ENCODE measurements at places on chromosomes 2 and 18.

DNA sequence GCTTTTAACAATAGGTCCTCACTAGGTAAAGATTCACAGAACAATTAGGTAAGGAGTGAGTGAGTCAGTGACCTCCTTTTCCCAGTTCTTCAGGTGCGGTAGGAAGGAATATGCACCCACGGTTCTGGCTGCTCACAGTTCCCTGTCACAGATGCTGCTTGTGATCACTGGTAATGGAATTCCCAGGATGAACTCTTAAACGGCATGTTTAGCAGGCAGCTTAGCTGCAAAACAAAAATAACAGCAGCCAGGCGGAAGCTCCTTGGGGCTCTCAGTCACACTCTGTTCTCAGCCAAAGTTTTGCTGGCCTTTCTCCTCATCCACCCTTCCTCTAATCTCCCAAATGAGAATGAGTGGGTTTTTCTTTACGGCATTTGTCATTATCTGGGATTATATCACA is 274.5 kb downstream of the MYT1L start:
- no peak for DNase-seq

DNA sequence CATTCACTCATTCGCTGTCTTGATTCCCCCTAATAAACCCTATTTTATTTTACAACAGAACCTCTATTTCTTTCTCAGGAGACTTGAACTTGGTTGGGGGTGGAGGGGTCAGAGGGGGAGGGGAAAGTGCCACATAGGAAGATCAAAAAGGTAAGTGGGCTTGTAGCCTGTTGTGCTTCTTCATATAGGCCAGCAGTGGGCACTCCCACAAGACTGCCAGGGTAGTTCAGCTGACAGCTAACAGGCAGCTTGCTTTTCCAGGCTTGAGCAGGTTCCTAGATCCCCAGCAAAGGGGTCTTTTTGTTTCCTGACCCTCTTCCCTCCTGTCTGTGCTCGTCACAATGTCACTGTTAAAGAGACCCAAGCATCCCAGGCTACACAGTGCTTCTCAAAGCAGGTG is 829 bp upstream of the KIAA2012 start:
- no peak for DNase-seq

GRCh38 chr2:201248288-201248844 is 12.0 kb upstream of the CASP8 start:
- no peak for DNase-seq

GRCh38 chr18:13623871-13624270 is 102.5 kb downstream of the FAM210A start:
- DNase-seq, result no peak

GRCh38 chr18:78984941-78985784 is 5.5 kb downstream of the SALL3 start:
- DNase-seq, result no peak

GRCh38 chr2:151766437-151767153 is 32.3 kb upstream of the NEB start:
- no peak for DNase-seq

DNA sequence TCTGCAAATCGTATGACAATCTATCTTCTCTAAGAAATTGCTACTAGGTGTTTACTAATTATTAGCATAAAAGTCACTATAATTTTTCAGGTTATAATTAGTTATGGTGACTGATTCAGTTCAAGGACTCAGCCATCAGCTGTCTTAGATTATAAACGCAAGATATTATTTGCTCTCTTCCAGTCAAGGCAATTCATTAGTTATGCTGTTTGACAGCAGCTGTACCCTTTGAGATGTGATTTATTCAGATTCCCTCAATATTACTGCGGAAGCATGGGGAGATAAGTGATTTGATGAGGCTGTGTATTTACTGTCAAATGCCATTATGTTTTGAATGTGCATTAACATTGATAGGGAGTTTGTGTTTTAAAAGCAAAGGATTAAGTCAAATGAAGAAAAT is 558.9 kb upstream of the FSIP2 start:
- no peak for DNase-seq

DNA sequence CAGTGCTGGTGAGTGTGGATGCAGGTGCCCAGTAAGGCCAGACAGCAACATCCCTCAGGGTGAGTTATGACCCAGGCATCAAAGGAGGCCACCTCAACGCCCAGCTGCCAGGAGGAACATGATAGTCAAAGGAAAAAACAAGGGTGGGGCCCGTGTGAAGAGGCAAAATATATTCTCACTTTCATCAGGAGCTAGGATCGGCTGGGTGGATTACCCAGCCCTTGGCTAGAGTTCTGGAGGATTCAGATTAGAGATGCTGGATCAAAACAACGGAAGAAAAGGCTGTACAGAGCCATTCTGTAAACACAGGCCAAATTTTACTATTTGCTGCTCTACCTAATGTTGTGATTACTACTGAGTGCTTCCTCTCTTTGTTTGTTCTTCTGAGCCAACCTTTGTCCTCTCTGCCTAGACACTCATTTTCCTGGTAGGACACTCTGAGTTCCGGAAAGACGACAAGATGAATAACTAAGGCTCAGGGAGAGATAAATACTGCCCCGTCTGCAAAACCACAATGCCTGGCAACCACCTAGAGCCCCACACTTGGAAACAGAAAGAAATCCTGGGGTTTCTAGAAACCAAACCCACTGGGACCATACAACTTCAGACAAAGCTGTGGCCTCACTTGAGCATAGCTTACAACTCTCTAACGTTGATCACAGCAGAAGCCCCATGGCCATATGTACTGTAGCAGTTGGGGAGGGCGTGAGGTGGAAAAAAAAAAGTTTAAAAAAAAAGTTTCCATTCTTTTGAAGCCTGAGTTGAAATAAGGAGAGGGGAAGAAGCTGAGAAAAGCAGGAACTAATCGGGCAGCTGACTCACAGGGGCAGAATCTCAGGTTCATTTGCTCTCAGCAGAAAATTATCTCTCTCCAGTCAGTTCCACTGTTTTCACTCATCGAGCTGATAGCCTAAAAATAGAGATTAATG is 17.8 kb upstream of the PMAIP1 start:
- DNase-seq, result no peak

DNA sequence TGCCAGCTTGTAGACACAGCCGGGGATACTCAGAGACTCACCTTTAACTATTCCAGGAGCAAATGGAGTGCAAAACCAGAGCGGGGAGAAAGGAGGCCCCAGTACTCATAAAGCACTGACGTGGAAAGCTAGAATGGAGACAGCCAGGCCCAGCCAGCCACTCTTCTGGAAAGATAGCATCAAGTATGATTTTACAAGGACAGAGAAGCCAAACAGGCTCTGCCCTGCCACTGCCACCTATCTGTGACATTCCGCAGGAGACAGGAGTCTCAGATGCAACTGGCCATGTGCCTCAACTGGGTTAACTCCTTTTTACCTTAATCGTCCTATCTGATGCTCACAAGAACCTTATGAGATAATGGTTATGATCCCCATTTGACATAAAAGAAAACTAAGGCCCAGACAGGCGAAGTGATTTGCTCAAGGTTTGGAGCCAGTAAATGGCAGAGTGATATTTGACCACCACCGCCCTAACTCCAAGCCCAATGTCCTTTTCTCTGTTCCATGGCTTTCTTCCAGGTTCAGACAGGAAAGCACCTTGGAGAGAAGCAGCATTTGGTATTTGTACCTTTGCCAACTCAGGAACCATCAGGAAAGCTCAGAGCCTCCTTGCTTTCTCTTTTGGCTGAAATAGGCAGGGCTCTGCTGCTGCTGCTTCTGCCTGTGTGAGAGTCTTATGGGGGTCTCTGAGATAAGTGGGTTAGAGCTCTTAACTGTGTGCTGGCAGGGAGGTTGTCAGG is 15.6 kb downstream of the KIF3C start:
- no peak for DNase-seq

DNA sequence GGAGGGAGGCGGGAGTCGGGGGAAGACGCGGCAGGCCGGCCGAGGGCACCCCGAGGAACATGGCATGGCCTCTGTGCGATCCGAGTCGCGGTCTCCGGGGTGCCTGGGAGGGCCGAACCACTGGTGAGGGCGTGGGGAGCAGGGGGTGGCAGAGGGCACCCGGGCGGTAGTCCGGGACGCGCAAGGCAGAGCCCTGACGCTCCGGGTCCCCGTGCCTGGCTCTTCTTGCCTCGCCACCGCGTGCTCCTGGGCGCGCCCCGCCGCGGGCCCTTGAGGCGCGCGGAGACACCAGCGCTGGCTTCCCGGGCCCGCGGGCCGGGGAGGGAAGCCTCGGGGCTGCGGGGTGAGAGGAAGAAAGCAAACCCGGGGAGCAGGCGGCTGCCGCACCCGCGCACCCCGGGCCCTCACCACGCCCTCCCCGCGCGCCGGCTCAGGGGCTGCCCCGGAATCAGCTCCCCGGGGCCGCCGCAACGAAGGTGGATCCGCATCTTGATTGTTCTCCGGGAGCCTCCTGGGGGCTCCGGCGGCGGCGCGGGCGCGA is 4.3 kb downstream of the SOX11 start:
- no peak for DNase-seq

DNA sequence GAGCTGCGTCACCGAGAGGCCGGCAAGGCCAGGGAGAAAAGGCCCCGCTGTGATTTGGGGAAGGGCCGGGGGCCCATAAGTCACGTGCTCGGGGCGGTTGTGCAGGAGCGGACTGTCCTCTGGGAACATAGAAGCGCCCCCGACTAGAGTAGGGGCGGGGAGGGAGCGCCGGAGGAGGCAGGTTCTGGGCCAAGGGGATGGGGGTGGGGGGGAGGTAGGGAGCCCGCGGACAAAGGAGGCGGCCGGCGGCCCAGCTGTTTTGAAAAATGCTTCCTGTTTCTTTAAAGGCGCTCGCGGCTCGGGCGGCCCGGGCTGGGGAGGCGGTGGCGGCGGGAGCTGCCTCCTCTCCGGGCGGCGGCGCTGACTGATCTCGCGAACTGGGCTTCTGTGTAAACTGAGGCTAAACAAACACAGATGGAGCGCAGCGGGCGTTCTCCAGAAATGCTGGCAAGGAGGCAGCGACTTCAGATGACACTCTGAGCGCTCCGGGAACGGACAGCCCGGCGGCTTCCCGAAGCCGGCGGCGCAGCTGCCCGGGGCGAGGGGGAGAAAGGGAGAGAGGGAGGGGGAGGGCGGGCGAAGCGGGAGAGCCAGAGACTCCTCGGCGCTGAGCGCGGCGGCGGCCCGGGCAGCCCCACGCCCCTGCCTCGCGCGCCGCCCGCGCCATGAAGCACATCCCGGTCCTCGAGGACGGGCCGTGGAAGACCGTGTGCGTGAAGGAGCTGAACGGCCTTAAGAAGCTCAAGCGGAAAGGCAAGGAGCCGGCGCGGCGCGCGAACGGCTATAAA is at the start of gene ATOH8:
Gene ATOH8, plus strand, starts transcription at position 467 of the 788 bp plus-strand sequence. Its CDS starts 199 bp downstream, at position 666.
- DNase-seq, result peak; percentile 88

DNA sequence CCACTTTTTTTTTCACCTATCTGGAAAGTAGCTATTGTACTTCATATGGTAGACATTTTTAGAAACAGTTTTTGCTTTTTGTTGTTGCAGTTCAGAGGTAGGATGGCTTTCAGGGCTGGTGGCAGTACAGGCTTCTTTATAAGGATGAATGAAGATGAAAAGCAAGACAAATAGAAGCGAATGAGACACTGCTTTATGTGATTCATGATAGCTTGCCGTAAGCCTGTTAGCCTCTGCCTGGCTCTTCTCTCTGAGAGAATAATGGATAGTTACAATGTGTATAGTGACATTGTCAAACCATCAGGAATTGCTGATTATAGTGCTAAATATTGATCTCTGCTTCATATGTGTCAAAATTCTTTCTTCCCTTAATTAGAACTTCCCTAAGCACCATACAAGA is 173.7 kb downstream of the NR4A2 start:
- no peak for DNase-seq

GRCh38 chr2:7967707-7968405 is 714.0 kb upstream of the ID2 start:
- DNase-seq, result no peak

GRCh38 chr2:20198796-20199632 is 25.9 kb downstream of the SDC1 start:
- no peak for DNase-seq

DNA sequence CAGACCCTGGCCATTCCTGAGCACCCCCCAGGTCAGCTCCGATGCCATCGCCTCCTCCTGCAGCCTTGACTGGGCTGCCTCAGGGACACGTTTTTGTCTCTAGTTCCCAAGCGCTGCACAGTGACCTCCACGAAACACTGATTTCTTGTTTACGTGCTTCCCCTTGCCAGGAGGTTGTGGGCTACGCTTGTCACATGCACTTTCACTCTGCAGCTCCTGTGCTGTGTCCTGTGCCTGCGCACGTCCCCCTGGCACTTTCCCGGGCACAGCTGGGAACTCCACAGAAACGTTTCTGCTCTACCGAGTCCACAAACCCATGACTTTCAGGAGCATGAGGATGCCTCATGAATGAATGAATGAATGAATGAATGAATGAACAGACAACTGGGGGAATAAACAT is 160.6 kb downstream of the LAMA1 start:
- no peak for DNase-seq

DNA sequence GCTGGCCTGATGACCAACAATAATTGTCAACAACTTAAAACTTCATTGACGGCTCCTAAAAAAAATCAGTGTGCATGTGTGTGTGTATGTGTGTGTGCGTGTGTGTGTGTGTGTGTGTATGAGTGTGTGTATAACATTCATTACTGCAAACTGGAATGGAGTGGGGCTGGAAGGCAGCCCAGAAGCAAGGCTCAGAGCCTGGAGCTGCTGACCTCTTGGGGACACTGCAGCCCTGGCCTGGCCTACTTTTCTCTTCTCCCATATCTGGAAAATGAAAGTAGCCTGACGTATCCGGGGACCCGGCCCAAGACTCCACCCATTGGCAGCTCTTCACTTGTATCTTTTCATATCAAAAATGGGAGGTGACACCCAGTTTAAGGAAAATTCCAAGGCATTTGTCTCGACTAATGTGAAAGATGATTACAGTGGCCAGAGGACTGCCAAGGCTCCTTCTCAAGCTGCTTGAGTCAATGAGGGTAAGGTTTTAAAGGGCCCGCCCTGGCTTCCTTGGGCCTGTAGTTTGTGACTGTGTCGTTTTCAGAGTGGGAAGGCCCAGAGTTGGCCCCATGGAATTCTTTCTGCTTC is 72.4 kb upstream of the IL1R1 start:
- DNase-seq, result peak; percentile 94

DNA sequence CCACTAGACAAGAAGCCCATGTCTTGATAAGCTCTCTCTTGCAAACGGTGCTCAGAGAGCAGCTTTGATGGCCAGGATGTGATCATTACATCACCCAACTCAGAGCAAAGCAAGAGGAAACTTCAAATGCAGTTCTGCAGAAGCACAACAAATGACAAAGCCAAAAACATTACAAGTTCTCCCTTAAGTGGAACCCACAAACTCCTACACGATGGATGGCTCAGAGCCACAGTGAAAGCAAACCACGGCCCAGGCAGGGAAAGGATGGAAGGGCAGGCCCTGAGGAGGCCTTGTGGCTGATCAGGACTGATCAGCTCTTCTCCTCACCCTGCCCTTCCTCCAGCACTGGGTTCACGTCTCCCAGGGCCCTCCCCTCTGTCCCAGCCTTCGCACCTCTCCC is 326.4 kb downstream of the EIPR1 start:
- DNase-seq, result no peak

DNA sequence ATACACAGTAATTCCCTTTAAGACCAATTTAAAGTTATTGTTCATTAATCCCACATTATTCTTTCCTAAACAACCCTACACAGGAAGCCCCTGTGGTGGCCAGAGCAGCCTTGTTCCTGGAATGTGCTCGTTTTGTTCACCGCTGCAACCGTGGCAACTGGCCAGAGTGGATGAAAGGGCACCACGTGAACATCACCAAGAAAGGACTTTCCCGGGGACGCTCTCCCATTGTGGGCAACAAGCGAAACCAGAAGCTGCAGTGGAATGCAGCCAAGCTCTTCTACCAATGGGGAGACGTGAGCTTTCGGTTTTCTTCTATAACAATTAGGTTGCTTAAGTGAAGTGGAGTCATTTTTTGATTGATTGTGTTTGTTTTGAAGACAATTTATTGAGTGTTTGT is 101.0 kb downstream of the UNC80 start:
- no peak for DNase-seq

- no peak for DNase-seq
These were observed 306.2 kb upstream of the CXCR4 start for GRCh38 chr2:136424112-136424511.
